ENCODE measurements at places on chromosomes 3 and 15. TPM values are rescaled to one million over a fixed set of nuclear protein-coding genes. Genes with fewer than 3 reads are reported as not detected.

Gene OIP5
- 15.8 TPM for total RNA-seq

Gene ADGRG7
- not detected for total RNA-seq

Gene SLC2A2
- total RNA-seq: not detected

Gene SENP7
- total RNA-seq: 6.4 TPM

Gene SERINC4
- 0.04 TPM for total RNA-seq

Gene DPP8
- 23.0 TPM for total RNA-seq

Gene CELF6
- total RNA-seq: 0.17 TPM

Gene SLC22A13
- total RNA-seq: 0.21 TPM

Gene GOLGA6L4
- 0.46 TPM for total RNA-seq

Gene PRR20G
- total RNA-seq: not detected

Gene ATG3
- total RNA-seq: 60.6 TPM

Gene NR1I2
- total RNA-seq: not detected

Gene TIGIT
- total RNA-seq: not detected

Gene FGF7
- not detected for total RNA-seq

Gene LDHAL6B
- total RNA-seq: not detected

DNA sequence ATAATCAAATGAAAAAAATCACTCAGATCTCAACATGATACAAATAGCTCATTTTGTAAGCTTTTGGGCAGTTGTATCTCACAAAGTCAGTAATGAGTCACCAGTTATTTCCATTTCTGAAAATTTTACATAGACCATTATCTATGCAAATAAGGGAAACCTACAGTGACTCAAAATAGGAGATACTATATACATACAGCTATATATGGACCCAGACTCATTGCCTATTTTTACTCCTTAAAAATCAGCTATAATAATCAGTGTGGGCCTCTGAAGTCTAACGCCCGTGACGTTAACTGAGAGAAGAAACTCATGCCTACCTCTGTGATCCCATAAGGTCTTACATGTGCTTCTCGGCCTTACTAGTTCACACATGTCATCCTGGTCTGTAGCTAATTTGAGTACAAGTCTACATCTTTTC is 31.6 kb downstream of the LRIG1 start:
- DNase-seq: no peak

GRCh38 chr3:18098960-18099587 is 326.1 kb downstream of the SATB1 start:
- peak; percentile 94 for DNase-seq

DNA sequence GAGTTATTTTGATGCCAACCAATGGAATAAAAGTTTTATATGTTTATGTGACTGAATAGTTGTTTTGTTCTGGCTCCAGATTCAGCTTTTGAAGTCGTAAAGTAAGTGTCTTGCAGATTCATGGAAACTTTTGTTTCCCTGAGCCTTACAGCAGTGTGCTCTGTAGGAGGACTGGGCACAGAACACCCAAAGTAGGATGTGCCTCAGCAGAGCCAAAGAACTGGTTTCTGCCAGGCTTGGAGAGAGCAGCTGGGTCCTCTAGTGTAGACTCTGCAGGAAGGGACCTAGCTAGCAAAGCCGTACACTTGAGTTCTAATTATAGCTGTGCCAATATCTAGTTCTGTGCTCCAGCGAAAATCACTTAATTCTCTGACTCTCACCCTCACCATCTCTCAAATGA is 261.2 kb upstream of the DNAJC19 start:
- DNase-seq: no peak

GRCh38 chr15:101498717-101499480 is 9.4 kb upstream of the PCSK6 start:
- DNase-seq: no peak

DNA sequence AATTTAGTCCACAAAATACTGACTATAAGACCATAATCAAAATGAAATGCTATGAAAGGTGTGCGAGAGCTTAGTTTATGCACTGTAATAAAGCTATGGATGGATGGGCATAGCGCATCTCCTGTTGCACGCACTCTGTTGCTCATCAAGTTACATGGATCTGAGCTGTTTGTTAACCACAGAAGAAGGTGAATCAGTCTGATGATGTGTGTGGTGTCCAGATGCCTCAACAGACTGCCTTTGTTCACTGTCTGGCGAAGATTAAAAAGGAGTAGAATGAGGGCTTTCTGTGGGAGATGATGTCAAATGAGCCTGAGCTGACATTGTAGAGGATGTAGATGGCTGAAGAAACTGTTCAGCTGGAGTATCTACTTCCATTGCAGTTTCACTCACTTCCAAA is 36.1 kb downstream of the NSMCE3 start:
- peak; percentile 27 for DNase-seq

- no peak for DNase-seq
Measured at GRCh38 chr3:127088511-127089351, 104.2 kb upstream of the PRR23E start.

DNA sequence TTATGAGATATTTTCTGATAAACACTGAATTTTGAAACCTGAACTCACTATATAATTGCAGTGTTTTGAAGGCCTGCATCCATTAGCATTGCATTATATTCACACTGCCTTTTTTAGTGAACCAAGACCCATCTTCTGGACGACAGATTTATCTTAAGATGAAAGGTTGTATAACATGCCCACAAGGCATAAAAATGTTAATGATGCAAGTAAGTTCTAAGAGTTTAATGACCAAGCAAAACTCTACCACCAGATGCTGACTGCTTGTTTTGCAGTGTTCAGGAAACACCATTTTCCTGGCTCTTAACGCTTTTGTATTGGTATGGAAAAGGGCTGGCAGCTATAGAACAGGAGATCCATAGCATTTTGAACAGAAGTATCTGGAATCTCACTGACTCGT is 46.1 kb downstream of the USP50 start:
- DNase-seq: no peak

GRCh38 chr3:132758740-132759139 is 36.5 kb upstream of the NPHP3 start:
- DNase-seq: no peak

- peak; percentile 42 for DNase-seq
Measured at GRCh38 chr3:166283840-166284239, 446.6 kb upstream of the BCHE start.

DNA sequence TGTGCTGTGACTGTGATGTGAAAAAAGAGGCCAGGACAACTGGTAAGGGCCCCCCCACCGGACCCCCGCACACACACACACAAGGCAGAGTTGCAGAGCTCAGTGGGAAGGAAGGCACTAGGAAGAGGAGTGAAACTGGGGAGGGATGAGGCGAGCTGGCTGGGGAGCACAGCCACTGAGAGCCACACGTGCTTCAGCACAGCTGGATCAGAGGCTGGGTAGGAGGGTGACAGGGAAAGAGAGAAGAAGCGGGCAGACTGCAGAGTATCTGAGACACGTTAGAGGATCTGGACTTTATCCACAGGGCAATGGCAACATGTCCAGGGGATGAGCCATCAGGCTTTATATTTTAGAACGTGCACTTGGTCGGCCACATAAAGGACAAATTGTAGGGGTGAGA is 38.0 kb upstream of the TKT start:
- DNase-seq: no peak

- DNase-seq: no peak
Measured at GRCh38 chr3:35965908-35966307, 326.6 kb downstream of the ARPP21 start.

DNA sequence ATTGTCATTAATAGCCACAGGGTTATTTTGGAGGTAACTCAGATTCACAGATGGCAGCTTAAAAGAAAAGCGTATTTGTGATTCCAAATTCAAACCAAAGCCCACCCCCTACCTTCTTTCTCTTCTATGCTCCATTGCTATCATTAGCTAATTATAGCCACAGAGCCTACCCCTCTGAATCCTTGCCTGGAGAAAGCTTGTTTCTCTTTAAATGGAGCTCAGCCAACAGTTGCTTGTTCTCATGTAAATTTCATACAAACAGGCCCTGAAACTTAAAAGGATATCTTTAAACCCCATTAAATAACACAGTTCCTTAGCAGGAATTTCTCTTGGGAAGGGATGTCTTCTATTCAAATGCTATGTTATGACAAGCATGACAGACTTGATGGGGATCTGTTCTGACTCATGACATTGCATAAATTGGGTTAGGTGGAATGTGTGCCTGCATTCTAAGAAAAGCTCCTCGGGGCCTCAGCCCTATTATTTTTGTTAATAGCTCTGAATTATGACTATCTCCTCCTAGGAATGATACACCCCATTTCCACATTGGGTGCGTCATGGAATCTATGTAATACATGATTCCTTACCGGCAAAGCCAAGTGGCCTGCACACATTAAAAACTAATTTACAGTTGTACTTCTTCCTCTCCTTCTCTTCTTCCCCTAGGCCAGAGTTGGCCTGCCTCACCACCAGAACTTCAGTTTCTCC is 265.8 kb downstream of the TAFA4 start:
- DNase-seq: peak; percentile 71

DNA sequence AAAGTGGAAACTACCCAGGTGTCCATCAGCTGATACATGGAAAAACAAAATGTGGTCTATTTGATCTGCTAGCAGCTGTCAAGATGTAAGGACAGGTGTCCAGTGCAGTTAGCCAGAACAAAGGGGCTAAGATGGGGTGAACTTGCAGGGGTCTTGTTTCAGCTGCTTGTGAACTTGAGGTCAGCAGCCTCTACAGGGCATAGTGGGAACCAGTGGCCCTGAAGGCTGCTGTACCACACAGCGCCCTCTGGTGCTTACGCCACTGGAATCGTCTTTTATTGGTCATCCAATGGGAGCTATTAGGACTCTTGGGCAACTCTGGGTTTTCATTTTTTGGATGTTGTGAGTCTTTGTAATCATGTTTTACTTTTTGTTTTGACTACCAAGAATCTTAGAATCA is 62.2 kb upstream of the CTSH start:
- no peak for DNase-seq

DNA sequence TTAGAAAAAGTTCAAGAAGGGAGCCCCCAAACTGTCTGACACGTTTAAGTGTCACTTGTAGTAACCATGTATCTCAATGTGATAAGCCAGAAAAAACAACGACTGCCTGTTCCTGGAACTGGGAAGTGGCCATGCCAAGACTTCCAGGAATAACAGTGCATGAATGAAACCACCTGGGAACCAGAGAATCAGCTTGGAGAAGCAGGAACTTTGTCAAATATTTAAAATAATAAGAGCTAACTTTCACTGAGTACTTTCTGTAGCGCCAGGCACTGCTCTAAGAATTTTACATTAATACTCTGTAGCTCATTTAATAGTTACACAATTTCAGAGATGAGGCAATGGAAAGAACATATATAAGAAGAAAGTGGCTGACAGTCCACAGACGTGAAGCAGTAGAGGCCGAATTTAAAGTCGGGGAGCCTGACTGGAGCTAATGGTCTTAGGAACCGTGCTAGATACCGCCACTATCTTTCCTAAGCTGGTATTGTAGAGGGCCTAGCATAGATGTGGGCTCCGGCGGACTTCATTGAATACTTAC is 876 bp downstream of the PLSCR1 start:
- peak; percentile 18 for DNase-seq

- peak; percentile 58 for DNase-seq
Measured at GRCh38 chr3:195270079-195270816, 711 bp downstream of the XXYLT1 start.

DNA sequence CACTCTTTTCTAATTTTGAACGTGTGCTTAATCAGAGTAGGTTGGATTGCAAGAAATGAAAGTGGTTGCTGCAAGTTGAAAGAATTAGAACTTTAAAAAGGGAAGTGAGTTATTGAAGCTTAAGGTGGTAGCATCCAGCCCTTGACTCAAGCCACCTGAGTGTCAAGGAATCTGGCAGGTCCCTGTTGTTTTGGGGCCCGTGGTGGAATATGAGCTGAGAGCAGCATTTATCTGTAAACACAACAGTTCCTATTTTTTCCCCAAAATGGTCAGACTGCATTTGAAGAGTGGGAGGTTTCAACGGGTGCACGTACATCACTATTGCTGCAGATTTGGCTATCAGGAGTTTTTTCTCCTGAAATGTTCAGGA is 1.7 kb downstream of the ITPR1 start:
- no peak for DNase-seq

DNA sequence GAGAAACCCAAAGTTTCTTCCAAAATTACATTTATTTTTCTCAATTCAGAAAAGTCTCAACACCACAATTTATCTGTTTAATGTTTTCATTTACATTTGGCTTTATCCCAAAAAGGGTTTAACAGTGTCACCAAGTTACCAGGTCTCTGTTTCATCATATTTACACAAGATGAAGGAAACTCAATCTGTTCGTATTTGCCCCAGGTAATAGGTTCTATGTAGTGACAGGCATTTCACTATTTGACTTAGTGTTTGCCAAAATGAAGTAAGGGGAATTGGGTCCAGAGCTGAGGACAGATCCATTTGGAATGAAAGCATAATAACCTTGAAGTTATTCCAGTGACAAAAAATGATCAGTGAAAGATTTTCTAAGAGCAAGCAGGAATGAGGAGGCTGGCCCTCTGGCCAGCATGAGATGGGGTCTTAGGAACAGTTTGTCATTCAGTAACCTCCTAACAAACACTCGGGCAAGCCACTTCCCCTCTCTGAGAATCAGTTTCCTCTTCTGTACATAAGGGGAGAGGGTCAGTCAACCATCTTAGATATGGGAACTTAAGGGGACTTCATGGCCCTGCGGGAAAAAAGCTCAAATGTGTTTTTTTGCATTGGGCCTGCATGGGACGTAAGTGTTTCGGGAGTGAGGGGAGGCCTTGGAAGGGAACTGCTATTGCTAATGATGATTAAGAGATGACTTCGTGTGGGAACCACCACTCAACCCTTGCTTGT is 31.8 kb downstream of the UMPS start:
- no peak for DNase-seq

DNA sequence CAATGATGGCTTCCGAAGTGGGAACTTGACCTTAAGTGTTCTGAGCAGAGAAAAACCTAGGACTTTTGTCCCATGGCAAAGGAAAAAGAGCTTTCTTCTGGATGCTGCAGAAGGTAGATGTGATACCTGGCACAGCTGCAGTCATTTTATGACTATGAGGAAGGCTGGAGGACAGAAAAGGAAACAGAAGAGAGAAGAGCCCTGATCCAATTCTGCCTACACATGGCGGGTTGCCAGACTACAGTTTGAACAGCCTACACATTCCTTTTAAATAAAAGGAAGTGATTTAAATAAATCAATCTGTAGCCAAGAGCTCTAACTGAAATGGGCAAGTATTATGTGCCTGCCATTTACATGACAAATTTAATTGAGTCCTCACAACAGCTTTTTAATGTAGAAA is 43.6 kb upstream of the CHRNB4 start:
- DNase-seq: no peak

GRCh38 chr15:57213862-57214261 is 162.4 kb upstream of the CGNL1 start:
- no peak for DNase-seq

- DNase-seq: no peak
Measured at GRCh38 chr15:80536716-80537115, 132.5 kb downstream of the ARNT2 start.

DNA sequence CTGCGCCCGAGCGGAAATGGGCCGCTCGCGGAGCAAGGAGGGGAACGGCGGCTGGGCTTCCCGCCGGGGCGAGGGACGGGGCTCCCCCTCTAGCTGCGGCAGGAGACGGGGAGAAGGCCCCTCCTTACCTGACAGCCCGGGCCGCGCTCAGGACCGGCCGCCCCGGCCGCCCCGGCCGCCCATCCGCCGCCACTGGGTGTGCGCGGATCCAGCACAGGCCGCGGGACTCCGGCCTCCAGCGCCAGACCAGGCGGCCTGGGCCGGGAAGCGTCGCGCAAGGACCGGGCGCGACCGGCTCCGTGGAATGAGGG is 296 bp downstream of the TPRA1 start:
- DNase-seq: no peak

GRCh38 chr15:63288778-63289378 is 11.5 kb downstream of the APH1B start:
- peak; percentile 37 for DNase-seq

GRCh38 chr15:43168192-43169107 is 16.8 kb upstream of the CCNDBP1 start:
- peak; percentile 63 for DNase-seq

- DNase-seq: peak; percentile 73
Measured at GRCh38 chr15:33860754-33861153, 107.5 kb upstream of the CHRM5 start.

Measured in foreskin keratinocyte (primary cell).